Activated T-helper 1 cell treated with anti-CD3 and anti-CD28 coated beads, Interleukin-12 subunit alpha, Interleukin-12 subunit beta, Interleukin-2, Interleukin-4 antibody, amounts not matched to agents 30 ng/mL and 10 ng/mL and 1 ng/mL, durations not matched to agents 14 hours and 24 hours and 36 hours (primary cell): ENCODE measurements at places on chromosomes 13 and 19.

DNA sequence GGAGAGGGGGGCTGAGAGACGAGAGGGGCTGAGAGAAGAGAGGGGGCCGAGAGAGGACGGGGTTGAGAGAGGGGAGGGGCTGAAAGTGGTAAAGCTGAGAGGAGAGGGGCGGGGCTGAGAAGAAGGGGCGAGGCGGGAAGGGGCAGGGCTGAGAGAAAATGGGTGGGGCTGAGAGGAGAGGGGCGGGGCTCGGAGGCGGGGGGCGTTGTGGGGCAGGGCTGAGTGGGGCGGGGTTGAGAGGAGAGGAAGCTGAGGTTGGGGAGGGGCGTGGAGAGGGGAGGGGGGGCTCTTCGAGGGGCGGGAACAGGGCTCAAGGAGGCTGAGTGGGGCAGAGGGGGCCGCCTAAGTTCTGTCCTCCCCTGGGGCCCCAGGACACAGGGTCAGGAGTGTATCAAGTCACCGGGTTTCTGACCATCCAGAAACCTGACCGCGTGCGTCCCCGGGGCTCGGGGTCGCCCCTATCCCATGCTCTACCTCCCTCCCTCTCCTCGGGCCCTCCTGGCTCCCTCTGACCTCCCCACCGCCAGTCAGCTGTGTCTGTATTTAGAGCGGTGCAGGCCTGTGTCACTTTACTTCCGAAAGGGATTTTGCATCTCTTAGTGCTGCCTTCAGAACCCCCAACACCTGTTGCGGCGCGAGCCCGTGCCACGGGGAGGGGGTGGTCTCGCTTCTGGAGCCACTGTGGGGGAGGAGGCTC lies 38.6 kb upstream of the SEMA6B start:
- no peak for DNase-seq

- no peak for DNase-seq
Observed at GRCh38 chr13:20192158-20192835, 441 bp downstream of the GJB2 start.

- no peak for DNase-seq
Observed at GRCh38 chr19:10407096-10407495, 3.8 kb upstream of the CDC37 start.

DNA sequence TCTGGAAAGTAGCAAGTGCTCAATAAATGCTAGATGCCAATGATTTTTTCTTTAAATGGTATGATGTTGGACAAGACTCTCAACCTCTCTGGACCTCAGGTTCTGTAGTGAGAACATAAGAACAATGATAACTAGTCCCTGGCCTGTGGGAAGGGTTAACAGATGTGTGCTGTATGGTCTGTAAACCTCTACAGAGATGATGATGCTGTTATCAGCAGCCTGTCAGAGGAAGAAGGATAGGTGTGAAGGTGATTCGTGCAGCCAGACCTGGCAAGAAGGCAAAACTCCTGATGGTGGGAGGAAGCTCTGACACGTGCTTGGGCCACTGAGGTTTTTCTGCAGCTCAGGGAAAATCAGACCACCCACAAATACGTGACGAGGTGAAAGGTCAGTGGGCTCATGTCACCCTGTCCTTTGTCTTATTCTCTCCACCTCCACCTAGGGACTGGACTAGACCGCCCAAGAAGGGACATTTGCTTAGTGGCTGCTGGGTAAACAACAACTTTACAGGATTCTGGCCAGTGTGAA lies 36.7 kb upstream of the UBL3 start:
- no peak for DNase-seq

DNA sequence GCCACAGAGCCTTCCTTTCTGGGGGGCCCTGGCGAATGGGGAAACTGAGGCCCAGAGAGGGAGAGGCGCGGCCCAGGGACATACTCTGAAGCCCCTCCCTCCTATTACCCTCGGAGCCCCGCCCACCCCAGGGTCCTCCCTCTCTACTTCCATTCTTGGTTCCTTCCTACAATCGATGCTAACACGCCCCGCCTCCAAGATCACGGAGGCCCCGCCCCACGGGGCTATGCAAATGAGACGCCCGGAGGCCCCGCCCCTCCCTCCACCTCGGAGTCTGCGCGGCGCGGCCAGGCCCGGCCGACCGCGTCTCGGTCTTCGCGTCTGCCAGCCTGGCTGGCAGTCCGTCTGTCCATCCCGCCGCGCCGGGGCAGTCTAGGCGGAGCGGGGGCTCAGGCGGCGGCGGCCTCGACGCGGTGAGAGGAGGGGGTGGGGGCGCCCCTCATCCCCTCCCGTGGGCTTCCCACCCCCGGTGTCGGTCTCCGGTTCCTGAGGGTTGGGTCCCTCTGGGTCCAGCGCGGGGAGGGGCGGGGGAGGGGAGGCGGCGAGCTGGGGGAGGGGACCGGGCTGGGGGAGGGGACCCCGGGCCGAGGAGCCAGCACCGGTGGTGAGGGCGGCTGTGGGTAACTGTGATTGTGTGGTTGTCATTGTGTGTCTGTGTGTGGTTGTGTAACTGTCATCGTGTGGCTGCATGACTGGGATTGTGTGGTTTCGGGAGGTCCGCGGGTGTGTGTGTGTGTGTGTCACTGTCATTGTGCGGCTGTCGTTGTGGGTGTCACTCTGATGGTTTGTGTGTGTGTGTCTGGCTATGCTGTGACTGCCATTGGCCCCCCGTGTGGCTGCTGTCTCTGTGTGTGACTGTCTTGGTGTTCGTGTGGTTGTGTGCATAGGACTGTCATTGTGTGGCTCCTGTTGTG lies at the start of gene PLPPR2:
Gene PLPPR2 (plus strand): TSS at position 273 of the 914 bp plus-strand sequence. CDS start 2,242 bp downstream, outside the sequence.
- DNase-seq, result peak; percentile 79

DNA sequence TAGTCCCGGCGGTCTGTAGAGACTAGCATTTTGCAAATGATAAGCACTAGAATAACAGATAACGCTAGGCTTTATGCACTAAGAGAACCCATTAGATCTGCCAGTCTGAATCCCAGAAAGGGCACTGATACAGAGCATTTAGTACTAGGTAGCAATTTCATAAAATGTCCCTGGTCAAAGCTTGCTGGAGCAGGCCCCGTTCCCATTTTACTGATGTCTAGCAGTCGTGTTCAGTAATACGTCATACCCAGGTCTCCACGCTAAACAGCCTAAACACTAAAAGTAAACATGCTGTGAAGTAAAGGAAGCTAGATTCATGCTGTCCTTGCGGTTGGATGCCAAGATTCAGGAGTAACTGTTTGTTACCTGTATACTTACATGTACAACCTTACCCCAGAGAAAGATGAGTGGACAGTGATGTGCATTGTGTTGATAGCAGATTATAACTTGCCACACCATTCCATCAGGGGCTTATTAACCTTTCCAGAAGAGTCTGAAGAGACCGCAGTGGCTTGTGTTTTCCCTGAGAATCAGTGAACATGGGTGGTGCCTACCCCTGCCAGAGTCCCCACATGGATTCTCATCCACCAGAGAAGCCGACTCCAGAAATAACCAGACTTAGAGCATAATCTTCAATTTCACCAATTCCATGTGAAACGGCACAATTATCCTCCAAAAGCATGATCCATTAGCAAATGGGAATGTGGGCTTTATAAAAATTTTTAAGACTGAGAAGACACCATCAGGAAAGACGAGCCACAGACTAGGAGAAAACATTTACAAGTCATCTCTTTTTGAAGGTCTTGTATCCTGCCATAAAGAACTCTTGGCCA lies 3.4 kb upstream of the RPS11 start:
- DNase-seq, result no peak

GRCh38 chr13:51136276-51136980 lies 25.4 kb upstream of the C13orf42 start:
- no peak for DNase-seq

DNA sequence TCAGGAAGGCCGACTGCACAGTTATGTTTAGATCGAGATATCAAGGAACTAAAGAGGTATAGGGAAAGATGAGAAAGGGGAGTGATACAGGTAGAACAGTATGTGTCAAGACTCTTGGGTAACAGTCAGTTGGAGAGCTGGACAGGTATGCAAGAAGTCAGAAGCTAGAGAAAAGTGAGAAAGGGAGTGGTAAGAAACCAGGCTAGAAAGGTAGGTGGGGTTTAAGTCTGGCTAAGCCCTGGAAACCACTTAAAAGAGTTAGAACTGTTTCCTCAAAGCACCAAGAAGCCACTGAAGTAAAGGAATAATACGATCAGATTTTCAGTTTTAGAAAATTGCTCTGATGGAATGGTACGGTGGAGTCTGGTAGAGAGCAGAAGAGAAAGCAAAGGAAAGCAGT lies 196.4 kb downstream of the VWA8 start:
- DNase-seq, result no peak

DNA sequence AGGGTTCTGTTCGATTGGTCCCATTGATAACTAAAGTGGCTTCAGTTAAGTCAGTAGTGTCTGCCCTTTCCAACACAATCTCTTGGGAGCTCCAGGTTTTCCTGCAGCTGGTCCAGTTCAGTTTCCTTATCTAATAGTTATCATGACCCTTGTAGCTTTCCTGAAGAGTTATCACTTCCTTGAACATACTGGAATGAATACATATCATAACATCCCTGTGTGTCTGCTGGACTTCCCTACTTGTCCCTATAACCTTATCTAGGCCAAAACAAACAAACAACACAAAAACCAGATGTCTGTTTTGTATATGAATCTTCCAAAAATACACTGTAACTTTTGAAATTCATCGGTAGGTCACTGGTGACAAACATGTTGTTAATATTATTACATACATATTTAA lies 167.6 kb downstream of the DCT start:
- no peak for DNase-seq

GRCh38 chr13:73387318-73387717 lies 328.5 kb downstream of the KLF5 start:
- no peak for DNase-seq

DNA sequence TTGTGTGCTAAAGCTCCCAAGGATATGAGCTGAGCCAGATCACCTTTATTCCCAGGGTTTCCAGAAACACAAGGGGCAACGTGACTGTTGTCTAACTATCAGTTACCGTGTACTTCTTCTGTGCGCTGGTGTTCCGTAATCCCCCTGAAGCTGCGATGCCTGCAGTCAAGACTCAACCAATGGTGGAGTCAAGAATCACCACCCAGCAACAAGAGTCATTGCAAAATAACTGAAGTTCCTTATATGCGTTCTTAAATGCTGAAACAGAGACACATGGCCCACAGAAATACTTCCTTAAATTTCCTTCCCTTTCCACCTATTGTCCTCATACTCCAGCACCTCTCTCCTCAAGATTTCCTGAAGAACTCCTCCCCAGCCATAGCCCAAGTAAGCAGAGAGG lies 200.2 kb downstream of the KATNAL1 start:
- no peak for DNase-seq

- DNase-seq, result no peak
Observed at GRCh38 chr13:32409561-32410421, 18.1 kb downstream of the N4BP2L1 start.

DNA sequence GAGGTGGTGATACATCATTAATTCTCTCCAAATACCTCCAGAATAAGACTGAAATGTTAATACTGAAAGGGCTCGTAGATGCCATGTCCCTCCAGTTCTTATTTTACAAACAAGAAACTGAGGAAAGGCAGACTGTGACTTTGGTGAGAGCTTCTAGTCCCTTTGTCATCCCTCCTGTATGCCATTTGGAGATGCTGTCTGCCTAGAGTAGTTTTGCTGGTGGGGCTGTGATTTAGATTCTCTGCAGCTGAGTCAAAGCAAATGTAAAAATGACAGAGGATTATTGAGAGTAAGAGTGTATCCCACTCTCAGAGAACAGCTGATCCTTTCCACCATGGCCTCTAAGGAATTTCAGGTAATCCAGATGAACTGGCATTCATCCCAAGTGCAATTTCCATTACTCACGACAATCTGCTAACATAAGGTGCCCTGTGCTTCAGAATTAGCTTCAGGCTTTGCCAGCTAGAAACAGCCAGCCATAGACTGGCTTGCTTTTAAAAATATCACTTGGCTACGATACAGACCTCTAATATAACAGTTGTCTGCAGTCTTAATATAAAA lies 16.8 kb downstream of the PABPC3 start:
- no peak for DNase-seq

- DNase-seq, result no peak
Observed at GRCh38 chr13:62115831-62116230, 700.2 kb upstream of the PCDH20 start.

DNA sequence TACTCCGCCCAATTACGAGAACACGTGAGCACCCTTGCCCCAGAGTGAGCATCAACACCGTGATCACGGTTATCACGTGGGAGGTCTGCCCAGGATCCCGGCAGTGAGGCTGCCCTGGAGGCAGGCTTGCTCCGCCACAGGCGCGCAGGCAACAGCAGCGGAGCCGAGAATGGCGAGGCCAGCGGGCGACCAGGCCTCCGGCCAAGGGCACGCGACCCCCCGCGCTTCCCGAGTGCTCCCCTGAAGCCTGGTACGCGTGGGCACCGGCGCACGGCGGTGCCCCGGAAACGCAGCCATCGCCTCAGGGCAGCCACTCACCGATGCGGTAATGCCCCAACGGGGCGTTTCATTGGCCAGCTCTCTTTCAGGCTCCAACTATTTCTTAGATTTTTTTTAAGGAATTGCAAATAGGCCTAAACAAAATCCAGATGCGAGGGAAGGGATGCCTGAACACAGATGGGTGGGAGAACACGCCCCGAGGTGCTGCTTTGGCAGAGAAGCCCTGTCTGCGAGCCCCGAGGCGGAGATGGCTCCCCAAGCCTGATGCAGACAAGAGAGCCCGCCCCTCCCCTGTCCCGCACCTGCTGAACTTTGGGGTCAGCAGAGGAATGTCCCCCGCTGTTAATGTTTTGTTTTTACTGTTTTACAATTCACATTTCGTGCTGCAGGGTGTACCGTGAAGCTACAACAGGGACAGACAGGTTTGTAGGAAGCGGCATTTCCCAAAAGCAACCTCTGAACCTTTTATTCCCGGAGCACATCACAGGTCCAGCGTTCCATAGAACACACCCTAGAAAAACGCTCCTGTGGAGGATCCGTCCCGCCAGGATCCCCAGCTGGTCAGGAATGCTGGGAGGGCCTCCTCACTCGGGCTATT lies 132.7 kb downstream of the ZDHHC20 start:
- DNase-seq, result no peak

- DNase-seq, result no peak
Observed at GRCh38 chr13:39107561-39107960, 69.3 kb downstream of the NHLRC3 start.
